ENCODE measurements at places on chromosomes 7 and 10.

DNA sequence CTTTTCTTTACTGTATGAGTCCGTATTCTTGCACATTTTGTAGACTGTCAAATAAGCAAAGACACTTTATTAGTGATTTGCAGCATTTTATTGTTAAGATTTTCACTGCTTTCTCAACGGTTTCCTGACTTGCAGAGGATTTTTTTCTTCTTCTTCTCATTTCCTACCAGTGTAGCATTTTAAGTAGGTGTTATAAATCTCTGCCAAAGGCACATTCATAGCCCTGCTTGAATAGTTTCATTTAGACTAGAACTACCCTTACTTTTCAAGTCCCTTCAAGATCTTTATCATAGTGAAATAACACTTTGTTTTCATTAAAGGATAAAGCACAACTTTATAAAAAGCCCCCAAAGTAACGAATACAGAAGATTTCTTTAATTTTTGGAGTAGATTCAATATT, 271.4 kb downstream of the TSPAN12 start:
- H3K4me3 ChIP-seq = no peak overlapping the region
- no peaks in the 10 kb centered on the region for H3K27me3 ChIP-seq
- no peak overlapping the region for H3K27ac ChIP-seq
- DNase-seq = no peak

DNA sequence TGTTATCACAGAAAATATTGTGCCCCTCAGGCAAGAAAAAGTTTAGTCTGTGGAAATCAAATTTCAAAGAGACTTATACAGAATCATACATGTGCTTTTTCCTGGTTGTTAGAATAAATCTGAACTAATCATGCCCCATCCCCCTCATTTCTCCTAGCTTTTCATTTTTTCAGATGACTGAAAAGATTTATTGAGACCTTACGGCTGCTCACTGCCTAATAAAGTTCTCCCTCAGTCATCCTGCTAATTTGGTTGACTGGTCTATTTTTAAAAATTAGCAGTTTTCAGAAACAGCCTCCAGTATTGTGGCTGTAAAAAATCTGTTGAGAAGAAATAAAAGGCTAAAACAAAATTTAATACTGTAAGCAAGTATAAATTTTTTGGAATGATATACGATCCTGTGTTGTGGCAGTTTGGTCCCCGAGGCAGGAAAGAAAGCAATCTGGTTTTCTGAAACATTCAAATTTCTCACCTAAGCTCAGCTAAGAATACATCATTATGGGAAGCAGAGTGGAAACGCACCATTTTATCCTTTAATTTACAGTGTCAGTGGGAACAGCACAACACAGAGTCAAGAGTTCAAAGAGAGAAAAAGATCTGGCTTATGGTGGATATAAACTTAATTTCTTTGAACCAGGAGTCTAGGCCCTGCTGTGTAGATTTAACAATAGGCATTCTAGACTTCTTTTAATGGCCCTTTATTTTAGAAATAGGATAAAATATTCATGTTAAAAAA, 144.4 kb downstream of the KCND2 start:
- no peaks in the 10 kb centered on the region for H3K27me3 ChIP-seq
- H3K4me1 ChIP-seq = no peaks in the 10 kb centered on the region
- no peaks in the 10 kb centered on the region for H3K36me3 ChIP-seq
- no peak overlapping the region for H3K27ac ChIP-seq
- no peak for DNase-seq

- peaks cover 34% of the 10 kb centered on the region for H3K36me3 ChIP-seq
- H3K27me3 ChIP-seq = no peaks in the 10 kb centered on the region
- DNase-seq = peak; percentile 59
- H3K27ac ChIP-seq = no peak overlapping the region
These were observed 15.6 kb upstream of the PBLD start for GRCh38 chr10:68348265-68348741.

DNA sequence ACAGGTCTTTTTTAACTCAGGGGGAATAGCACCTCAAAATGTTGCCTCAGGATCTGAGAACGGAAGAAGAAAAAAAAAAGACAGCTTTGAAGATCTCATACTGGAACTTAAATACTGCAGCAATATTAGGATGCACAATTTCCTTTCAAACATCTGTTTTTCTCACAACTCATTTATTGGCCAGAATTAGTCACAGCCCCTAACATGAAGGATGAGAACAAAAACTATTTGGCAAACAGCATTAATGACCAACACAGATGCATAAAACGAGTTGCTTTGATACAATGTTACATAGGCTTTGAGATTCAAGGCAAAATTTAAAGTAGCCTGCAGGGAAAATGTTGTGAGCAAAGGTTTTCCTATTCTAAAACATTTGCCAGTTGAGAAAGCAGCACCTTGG, 36.5 kb downstream of the JMJD1C start:
- peaks cover 15% of the 10 kb centered on the region for H3K4me1 ChIP-seq
- H3K4me3 ChIP-seq = no peak overlapping the region
- peak; percentile 82 for DNase-seq
- peak overlapping the region; percentile 33 for H3K27ac ChIP-seq
- no peaks in the 10 kb centered on the region for H3K27me3 ChIP-seq

DNA sequence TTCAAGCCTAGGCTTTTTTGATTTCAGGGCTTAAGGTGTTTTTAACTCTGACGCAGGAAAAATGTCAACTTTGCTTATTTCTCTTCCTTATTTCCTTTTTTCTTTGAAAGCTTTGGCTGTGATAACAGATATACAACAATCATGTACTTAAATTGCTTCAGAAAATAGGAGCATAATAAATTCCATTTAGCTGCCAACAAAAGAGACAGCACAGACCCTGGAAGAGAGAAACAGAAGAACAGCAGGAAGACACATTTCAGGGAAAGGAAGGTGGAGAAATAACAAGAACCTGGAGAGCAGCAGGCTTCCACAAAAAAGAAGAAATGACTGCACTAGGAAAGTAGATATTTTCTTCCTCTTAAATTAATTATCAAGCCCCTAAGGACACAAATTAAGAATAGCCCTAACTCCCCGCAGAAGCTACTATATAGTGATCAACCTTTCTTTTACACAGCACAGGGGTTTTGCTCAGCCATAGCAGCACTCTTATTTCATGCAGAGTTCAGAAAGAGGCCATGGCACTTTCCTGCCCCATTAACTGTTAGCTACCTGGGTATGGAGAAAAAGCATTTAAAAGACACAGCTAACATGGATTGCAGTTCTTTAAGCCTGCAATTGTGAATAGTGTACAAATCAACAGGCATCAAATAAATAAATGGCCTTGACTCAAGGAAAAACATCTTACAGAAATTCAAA, 61.5 kb downstream of the IQUB start:
- no peaks in the 10 kb centered on the region for H3K36me3 ChIP-seq
- no peaks in the 10 kb centered on the region for H3K27me3 ChIP-seq
- DNase-seq = no peak
- H3K27ac ChIP-seq = no peak overlapping the region

GRCh38 chr7:86920154-86920553, 139.3 kb downstream of the ELAPOR2 start:
- no peak overlapping the region for H3K4me3 ChIP-seq
- no peaks in the 10 kb centered on the region for H3K27me3 ChIP-seq
- H3K4me1 ChIP-seq = no peaks in the 10 kb centered on the region
- DNase-seq = no peak
- no peaks in the 10 kb centered on the region for H3K36me3 ChIP-seq

- no peaks in the 10 kb centered on the region for H3K36me3 ChIP-seq
- no peaks in the 10 kb centered on the region for H3K27me3 ChIP-seq
- H3K4me3 ChIP-seq = no peak overlapping the region
- DNase-seq = no peak
- no peaks in the 10 kb centered on the region for H3K4me1 ChIP-seq
- H3K27ac ChIP-seq = no peak overlapping the region
These were observed 32.0 kb downstream of the ADAP1 start for GRCh38 chr7:922334-923107.

DNA sequence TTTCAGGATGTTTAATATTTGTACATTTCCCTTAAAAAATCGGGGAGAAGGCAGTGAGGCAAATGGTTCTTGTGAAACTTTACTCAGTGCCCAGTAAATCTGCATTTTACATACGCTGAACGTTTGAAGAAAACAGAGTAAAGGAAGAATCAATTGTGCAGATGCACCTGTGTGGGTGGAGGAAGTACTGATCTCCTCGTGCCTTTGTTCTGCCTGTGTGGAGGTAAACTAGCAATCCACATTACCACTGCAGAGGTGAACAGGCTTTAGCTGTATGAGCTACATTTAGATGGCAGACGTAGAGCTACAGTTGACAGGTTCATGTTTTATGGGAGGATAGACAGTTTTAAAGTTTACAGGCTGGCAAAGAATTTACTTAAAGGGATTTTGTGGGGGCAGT, 62.7 kb upstream of the VIPR2 start:
- H3K27me3 ChIP-seq = no peaks in the 10 kb centered on the region
- no peaks in the 10 kb centered on the region for H3K36me3 ChIP-seq
- H3K4me1 ChIP-seq = no peaks in the 10 kb centered on the region
- no peak overlapping the region for H3K27ac ChIP-seq

DNA sequence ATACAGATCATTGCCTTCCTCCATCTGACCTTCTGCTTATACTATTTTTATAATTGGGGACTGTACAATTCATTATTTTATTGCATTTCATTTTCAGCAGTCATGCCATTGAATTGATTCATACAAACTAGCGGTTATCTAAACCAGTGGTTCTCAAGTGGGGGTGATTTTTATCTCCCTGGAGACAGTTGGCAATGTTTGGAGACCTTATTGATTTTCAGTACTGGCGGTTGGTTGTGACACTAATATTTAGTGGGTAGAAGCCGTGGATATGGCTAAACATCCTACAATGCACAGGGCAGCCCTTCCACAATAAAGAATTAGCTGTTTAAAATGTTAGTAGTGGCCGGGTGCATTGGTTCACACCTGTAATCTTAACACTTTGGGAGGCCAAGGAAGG, 765.9 kb downstream of the LRMDA start:
- no peak for DNase-seq
- no peaks in the 10 kb centered on the region for H3K36me3 ChIP-seq
- no peak overlapping the region for H3K27ac ChIP-seq
- no peaks in the 10 kb centered on the region for H3K4me1 ChIP-seq
- no peaks in the 10 kb centered on the region for H3K27me3 ChIP-seq

- peaks cover 2% of the 10 kb centered on the region for H3K27me3 ChIP-seq
- no peak overlapping the region for H3K4me3 ChIP-seq
- no peak for DNase-seq
- no peak overlapping the region for H3K27ac ChIP-seq
- H3K4me1 ChIP-seq = peaks cover 3% of the 10 kb centered on the region
These were observed 520.7 kb downstream of the KCNMA1 start for GRCh38 chr10:77116904-77117303.

GRCh38 chr10:94683214-94684054, at the start of gene CYP2C18:
TSS of gene CYP2C18 (plus strand) at chr10:94683729. CDS start at chr10:94683820, 91 bp downstream.
- H3K4me1 ChIP-seq = no peaks in the 10 kb centered on the region
- H3K27me3 ChIP-seq = no peaks in the 10 kb centered on the region
- no peak for DNase-seq
- peak within 1 kb of the TSS; percentile 22 for H3K27ac ChIP-seq
- no peaks in the 10 kb centered on the region for H3K36me3 ChIP-seq

DNA sequence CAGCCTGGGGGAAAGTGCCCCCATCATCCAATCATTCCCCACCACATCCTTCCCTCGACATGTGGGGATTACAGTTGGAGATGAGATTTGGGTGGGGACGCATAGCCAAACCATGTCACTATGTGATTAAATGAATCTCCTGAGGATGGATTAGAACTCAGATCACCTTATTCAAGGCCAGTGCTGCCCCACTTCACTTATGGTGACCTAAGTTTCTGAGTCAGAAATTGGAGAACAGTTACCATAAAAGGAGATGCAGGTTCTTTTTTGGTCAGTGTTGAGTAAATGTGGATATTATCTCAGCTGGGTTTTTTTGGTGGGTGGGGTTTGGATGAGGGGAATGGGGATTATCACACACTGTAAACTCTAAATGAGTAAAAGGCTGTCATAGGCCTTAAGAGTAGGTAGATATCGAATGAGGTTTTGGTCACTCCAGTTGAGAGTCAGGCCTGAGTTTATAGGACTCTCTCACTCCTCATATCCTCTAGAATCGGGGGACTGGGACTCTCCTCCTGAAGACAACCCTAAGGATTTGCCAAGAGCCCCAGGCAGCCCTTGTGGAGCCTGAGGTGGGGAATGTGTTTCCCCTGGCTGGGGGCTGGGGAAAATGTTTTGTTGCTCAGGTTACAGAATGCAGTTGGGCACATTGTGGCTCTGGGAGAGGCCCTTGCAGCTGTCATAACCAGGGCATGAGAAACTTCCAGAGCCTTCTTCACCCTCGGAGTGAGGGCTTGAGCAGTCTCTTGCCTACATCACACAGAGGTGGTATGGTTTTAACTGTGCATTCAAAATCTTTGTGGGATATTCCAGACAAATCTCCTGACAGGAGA, 213.0 kb downstream of the BAMBI start:
- H3K36me3 ChIP-seq = no peaks in the 10 kb centered on the region
- H3K4me3 ChIP-seq = no peak overlapping the region
- no peaks in the 10 kb centered on the region for H3K4me1 ChIP-seq
- H3K27me3 ChIP-seq = no peaks in the 10 kb centered on the region
- DNase-seq = no peak

GRCh38 chr7:76054123-76055120, 6.5 kb downstream of the MDH2 start:
- H3K27me3 ChIP-seq = no peaks in the 10 kb centered on the region
- H3K4me1 ChIP-seq = no peaks in the 10 kb centered on the region
- peaks cover 39% of the 10 kb centered on the region for H3K36me3 ChIP-seq

GRCh38 chr7:143005632-143006260, 21.2 kb downstream of the OR9A2 start:
- no peak for DNase-seq
- H3K4me1 ChIP-seq = no peaks in the 10 kb centered on the region
- no peak overlapping the region for H3K4me3 ChIP-seq
- peaks cover 10% of the 10 kb centered on the region for H3K27me3 ChIP-seq
- H3K36me3 ChIP-seq = no peaks in the 10 kb centered on the region
- no peak overlapping the region for H3K27ac ChIP-seq

DNA sequence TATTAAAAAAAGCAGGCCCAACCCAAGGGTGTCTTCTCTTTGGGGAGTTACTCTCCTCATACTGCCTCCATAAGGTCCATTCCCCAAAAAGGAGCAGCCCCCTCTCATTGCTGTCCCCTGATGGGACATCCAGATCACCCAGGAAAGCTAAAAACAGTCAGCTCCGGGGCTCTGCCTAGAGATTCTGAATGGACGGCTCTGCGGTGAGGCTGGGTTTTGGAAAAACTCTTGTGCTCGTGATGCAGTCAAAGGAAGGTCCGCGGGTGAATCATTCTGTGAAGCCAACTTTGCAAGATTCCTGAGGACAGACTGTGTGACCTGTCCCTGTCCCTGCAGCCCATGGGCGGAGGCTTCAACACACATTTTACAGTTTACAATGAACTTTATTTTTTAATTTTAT, 351.5 kb downstream of the TYW1 start:
- H3K4me1 ChIP-seq = no peaks in the 10 kb centered on the region
- no peaks in the 10 kb centered on the region for H3K36me3 ChIP-seq
- H3K27me3 ChIP-seq = no peaks in the 10 kb centered on the region
- H3K27ac ChIP-seq = no peak overlapping the region

DNA sequence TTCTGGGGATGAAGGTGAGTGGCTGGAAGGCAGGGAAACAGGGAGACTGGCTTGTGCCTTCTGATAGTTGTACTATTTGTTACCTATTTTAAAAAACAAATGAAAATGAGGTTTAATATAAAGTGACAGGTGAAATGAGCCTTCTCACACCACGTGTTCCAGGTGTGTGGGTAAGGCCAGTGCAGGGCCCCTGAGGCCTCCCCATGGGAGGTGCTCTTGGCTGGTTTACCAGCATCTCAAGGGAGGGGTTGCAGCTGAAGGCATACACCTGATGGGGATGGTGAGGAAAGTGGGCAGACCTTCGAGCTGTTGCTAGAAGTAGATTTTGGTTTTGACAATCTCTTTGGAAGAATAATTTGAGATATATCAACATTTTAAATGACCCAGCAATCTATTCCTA, 103.6 kb downstream of the ARHGAP22 start:
- H3K27ac ChIP-seq = no peak overlapping the region
- H3K27me3 ChIP-seq = no peaks in the 10 kb centered on the region
- no peaks in the 10 kb centered on the region for H3K36me3 ChIP-seq
- H3K4me1 ChIP-seq = no peaks in the 10 kb centered on the region
